ENCODE measurements at places on chromosomes 3 and 15.

DNA sequence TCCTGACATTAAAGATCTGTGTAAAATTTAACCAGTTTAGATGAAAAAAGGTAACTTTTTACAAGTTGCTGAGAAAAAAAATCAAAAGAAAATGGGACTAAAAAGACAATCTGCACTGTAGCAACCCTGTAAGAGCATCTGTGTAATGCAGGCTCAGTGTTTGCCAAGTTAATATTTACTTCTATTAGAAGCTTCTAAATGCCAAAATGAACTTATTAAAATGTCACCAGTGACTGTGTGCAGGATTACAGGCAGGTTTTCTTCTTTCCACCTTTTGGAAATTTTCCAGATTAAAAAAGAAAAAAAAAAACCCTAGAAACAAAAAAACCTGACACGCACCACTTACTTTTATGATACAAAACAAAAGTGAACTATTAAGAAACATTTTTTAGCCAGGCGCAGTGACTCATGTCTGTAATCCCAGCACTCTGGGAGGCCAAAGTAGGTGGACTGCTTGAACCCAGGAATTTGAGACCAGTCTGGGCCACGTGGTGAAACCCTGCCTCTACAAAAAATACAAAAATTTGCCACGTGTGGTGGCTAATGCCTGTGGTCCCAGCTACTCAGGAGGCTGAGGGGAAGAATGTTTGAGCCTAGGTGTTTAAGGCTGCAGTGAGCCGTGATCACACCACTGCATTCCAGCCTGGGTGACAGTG is 87.2 kb downstream of the TJP1 start:
- DNase-seq: no peak

DNA sequence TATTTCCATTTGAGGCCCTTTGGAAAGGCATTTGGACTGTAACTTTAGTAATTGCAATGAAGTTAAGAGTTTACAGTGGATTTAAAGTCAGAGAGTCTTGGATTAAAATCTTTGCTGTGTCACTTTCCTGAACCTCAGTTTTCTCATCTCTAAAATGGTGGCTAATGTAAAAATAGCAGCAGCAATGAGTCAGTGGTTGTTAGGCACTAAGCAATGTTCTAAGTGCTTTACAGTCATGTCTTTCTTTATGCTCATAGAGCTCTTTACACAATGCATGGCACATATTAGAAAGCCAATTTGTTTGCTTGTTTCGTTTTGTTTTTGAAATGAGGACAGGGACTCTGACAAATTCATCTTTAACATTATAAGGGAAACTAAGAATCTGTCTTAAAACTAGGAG is 222.7 kb upstream of the DNAJC19 start:
- no peak for DNase-seq

DNA sequence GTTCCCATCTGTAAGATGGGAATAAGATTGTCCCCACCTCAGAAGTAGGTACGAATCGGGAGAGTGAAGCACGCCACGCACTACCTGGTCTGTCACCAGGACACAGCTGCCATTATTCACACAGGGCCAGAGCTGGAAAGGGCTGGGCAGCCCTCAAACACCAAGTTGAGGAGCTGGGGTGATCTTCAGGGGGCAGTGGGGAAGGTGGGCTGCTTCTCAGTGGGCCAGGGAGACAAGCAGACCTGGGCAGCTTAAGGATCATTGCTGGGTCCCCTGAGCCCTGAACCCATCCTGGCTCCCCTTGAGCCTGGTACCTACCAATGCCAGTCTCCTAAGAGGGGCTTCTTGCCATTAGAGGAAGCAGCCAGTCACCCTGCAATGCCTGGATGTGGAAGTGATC is 82.1 kb downstream of the SMAD6 start:
- DNase-seq: no peak

- DNase-seq: no peak
Measured at GRCh38 chr3:106797461-106797860, 579.8 kb upstream of the CCDC54 start.

- DNase-seq: no peak
Measured at GRCh38 chr3:168292296-168292695, 196.6 kb upstream of the GOLIM4 start.

DNA sequence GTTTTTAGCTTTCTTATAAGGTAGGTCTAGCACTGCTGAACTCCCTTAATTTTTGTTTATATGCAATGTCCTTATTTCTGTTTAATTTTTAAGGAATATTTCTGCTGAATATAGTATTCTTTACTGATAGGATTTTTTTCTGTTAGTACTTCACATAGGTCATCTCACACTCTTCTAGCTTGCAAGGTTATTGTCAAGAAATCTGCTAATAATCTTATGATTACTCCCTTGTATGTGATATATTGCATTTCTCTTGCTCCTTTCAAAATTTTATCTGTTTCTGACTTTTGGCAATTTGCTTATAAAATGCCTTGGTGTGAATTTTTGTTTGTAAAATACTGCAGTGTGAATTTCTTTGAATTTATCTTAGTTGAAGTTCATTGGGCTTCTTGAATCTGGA is 298.4 kb downstream of the GAP43 start:
- DNase-seq: no peak

DNA sequence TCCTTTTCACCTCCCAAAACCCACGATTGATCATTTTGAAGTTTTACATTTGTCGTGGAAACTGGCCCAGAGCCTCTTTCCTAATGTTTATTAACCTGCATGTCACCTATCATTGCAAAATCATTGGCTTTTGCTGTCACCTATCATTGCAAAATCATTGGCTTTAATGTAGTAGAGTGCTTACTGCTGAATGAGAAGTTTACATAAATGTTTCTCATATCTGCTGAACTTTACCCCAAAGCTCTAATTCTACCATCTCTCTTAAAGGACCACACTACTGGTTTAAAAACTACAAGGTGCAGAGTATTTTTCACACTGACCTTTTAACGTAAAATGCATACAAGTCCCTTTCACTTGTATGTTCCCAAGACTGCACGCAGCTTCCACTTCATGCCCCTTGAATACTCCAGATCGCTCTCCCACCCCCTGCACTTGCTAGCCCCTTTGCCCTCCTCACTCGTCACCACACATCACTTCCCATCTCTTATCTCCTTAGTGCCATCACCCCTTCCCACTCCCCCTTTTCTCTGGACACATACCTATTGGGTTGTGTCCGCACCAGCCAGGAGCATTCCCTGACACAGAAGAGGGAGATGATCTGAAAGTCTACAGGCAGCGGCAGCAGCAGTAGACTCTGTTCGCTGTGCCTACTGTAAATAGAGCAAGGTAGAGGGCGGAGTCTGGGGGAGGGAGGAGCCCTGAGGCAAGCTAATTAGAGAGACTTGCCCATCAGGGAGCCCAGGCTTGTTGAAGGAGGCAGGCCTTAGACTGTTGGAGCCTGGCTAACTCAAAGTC is 30.2 kb upstream of the ATOSA start:
- DNase-seq: no peak
